SK-N-MC (cell line): ENCODE measurements at places on chromosomes 2 and 18.

DNA sequence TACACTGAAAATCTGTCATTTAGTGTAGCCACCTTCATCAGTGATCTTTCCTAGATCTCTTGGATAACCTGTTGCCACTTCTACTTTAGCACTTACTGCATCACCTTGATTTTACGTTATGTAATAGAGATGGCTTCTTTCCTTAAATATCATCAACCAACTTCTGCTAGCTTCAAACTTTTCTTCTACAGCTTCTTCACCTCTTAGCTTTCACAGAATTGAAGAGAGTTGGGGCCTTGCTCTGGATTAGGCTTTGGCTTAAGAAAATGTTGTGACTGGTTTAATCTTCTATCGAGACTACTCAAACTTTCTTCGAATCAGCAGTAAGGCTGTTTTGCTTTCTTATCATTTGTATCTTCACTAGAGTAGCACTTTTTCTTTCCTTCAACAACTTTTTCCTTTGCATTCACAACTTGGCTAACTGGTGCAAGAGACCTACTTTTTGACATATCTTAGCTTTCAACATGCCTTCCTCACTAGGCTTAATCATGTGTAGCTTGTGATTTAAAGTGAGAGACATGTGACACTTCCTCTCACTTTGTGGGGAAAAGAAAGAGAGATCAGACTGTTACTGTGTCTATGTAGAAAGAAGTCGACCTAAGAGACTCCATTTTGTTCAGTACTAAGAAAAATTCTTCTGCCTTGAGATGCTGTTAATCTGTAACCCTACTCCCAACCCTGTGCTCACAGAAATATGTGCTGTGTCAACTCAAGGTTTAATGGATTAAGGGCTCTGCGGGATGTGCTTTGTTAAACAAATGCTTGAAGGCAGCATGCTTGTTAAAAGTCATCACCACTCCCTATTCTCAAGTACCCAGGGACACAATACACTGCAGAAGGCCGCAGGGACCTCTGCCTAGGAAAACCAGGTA, 99.6 kb downstream of the ATL2 start:
- DNase-seq, result no peak

GRCh38 chr2:217413193-217413592, 553.3 kb upstream of the TNP1 start:
- no peak for DNase-seq

GRCh38 chr2:70192516-70192915, 1.7 kb upstream of the C2orf42 start:
- DNase-seq, result no peak

GRCh38 chr2:112848833-112849232, 12.3 kb upstream of the IL1B start:
- DNase-seq, result no peak

DNA sequence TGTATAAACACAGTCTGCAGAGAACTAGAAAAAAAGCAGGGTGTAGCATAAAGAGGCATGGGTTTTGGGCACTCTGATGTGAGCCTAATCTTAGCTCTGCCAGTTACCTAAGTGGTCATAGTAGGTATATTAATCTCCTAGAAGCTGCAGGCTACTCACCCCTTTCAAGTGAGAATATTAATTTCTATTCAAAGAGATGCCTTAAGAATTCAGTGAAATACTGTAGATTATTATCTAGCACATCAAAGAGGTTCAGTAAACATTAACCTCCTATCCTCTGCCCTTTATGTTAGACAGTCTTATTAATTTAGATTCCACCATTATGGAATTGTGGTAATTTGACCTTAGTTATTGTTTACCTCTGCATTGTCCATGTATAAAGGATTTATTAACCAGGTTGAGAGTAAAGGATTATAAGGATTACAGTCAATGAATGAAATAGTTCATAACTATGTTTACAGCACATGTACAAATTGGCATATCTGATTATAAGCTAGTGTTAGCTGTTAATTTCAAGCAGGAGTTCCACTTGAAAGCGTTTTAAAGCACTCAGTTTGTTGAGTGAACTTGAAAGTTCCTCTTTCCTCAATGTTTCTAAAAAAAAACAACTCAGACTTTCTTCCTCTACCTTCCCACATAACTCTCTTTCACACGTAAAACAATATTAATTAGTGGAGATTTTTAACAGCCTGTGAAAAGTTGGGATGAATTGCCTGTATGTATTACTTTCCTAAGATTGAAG, 150.6 kb upstream of the EPC2 start:
- no peak for DNase-seq

GRCh38 chr2:172083628-172084394, 1.5 kb upstream of the DLX1 start:
- no peak for DNase-seq

- no peak for DNase-seq
Observed at GRCh38 chr2:178076130-178076529, 3.6 kb upstream of the PDE11A start.

GRCh38 chr2:2647141-2647541, 316.1 kb upstream of the MYT1L start:
- DNase-seq, result no peak

GRCh38 chr2:189248141-189248540, 68.6 kb upstream of the COL5A2 start:
- no peak for DNase-seq

DNA sequence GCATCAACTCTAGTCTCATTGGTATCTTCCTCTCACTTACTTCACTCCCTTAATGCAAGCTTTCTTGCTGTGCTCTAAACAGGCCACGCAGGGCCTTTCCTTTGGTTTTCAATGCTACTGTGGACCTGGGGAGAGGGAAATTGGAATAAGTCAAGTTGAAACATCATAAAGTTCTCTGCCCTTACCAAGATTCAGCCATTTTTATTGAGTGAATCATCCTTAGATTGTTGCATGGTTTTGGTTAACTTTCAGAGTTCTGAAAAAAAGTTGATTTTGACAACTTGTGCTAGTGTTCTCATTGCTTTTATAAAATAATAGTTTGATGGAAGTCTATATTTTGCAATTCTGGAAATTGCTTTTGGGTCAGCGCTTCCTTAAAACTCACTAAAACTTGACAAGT, 852.8 kb upstream of the ACVR2A start:
- DNase-seq, result no peak

DNA sequence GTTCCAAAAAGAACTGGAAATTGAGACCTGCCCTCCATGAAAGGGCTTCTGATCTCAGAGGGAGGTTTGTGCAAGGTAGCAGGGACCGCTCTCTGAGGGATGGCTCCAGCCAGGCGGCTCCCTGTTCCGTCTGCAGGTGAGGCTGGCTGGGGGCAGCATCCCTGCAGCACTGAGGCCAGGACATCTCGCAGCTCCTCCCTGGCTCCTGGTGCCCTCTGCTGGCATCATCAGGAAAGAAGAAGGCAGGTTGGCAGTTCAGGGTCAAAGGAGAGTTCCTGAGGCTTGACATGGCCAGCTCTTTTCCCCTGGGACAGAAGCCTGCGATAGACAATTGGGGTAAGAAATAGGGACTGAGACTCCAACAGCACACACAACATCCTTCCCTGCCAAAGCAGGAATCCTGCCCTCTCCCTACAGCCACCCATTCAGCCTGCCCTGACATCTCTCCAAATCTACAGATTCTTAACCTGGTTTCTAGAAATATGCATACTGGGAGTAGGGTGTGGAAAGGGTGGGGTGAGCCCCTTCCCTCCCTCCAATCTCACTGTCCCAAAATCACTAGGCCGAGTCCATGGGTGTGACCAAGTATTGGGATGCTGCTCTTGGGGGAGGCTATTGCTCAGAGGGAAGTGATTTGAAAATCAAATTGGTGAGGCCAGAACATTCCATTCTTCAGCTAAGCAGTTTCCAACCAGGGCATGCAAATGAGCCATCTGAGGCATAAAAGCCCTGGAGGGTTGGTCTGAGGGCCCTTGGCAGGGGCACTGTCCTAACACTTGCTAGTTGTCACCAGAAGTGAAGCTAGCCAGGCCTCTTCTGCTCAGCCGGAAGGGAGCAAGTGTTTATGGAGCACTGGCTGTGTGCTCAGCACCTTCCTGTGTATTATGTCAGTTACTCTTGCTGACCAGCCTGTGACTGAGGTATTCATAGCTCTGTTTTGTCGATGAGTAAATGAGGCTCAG, 185.4 kb downstream of the TFCP2L1 start:
- DNase-seq, result no peak

DNA sequence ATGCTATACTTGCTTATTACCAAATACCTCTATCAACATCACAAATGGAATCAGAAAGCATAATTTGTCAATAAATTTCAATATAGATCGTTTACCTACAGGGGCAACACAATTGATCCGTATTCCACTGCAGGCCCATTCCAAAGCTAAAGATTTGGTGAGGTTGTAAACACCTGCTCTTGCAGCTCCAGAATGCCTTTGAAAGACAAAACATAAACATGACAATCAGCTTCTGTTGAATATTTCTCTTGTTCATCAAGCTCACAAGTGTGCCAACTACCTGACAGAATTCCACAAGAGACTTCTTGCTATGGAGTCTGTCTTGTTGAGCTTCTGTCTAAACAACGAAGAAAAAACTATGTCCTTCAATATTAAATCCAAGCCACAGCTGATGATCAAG, 30.3 kb downstream of the PECR start:
- DNase-seq, result no peak

DNA sequence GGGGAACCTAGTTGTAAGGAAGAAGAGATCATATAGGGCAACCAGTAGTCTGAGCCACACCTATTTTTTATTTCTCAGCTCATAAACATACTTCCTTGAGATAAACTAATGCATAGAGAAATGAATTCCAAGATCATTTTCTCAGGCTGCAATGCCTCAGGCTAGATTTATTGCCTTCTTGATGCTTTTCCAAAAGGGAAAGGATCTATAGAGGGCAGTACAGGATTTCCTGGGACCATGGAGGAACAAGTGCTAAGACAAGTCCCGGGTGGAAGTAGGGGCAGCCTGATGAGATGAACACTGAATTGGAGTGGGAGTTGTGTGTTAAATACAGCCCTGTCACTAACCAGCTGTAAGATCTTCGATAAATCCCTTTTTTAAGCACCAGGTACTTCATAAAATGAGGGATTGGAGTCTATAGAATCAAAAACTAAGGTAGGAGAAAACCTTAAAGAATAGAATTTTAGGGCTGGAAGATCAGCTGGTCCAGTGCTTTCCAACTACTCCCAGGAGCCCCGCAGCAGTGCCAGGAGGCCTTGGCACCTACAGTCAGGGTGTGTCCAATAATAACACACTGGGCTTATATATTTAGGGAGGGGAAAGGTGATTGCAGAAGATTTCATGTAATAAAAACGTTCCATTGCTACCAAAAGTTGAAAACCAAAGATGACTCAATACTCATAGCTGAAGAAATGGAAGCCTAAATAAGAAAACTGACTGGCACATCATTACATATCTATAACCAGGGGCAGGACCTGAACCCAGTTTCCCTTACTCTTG, 58.1 kb downstream of the SERTAD2 start:
- DNase-seq, result no peak

DNA sequence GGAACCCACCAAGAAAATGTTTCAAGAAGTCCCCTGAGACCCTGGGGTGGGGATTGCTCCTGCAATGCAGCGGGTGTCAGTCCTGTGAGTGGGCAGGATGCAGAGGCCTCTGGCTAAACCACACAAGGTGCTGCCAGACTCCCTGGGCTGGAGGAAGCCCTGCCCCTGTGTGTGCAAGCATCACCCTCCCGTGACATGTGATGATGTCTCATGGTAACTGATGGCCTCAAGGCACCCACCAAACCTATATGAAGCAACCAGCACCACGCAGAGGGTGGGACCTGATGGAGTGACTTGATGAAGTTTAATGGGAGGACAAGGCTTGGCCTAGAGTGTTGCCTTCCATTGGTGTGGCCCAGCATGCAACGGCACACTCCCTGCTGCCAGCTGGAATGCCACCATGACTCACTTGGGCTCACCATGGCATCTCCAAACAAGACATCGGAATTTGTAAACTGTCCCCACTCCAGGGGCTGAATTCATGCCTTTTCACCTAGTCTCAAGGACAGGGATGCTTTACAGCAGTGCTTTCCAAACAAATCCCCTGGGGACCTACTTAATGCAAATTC, 8.7 kb upstream of the SLC14A1 start:
- no peak for DNase-seq

- DNase-seq, result no peak
Observed at GRCh38 chr18:42814618-42815017, 300.9 kb downstream of the RIT2 start.

DNA sequence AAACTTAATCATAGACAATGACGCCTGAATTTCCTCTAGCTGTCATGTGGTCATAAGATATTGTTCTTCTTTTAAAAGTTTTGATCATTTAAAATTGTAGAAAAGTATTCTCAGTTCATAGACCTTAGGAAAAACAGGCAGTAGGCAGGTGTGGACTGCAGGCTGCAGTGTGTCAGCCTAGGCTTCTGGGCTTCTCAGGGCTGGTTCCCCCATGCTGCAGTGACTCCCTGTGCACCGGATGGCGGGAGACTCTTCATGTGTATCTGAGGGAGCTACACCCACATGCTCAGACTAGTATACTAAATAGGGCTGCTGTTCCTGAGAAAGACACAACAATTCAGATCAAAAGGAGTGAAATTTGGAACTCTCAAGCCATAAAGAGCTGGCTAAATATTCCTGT, 72.4 kb downstream of the PXDN start:
- no peak for DNase-seq

GRCh38 chr2:204010628-204011560, 74.3 kb downstream of the ICOS start:
- no peak for DNase-seq

DNA sequence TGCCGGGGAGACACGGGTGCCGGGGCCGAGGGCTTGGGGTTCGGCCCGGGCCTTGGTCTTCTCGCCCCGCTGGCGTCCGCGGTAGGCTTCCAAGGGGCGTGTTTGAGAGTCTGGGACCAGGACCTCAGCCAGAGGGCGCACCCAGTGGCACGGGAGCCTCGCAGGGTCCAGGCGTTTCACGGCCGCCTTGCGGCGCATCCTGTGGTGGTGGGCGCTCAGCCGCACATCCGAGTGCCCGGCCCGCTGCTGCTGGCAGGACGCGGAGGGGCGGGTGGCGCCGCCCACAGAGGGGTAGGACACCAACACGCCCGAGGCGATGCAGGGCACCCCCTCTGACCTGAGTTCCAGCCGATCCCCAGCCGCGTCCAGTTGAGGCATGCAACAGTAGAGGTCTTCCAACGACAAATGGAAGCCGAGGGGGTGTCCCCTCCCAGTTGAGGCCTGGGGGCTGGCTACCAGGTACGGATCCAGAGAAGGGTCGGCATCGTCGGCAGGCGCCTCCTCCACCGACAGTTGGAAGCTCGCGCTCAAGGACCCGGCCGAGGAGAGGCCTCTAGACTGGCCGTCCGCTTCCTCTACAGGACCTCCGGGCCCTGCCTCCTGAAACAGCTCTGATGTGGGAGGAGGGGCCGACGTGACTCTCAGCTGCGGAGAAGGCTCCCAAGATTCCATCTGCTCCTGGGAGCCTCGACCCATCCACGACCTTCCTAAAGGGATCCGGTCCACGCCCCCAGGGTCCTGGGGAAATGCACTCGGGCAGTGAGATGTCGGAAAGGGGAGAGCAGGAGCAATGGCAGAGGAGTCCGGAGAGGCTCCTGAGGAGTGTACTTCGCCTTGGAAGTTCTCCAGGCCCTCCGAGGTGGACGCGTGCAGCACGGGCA, 6.3 kb downstream of the C2orf81 start:
- no peak for DNase-seq

- DNase-seq, result no peak
Observed at GRCh38 chr2:67938053-67938452, 124.8 kb downstream of the C1D start.
